ENCODE measurements at places on chromosomes 7 and 10.

DNA sequence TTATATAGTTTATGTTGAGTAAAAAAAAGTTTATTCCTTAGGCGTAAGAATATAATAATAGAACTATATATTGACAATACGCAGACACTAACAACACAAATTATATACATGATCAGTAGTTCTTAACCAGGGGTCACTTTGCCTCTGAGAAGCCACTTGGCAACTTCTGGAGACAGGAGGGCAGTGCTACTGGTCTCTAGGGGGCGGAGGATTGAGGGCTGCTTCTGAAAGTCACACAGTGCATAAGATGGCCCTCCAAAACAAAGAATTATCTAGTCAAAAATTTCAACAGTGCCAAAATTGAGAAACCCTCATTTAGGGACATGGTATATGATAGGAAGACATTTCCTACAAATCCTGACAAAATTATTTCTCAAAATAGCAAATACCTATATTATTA lies 77.1 kb downstream of the THSD7A start:
- no peak for DNase-seq

DNA sequence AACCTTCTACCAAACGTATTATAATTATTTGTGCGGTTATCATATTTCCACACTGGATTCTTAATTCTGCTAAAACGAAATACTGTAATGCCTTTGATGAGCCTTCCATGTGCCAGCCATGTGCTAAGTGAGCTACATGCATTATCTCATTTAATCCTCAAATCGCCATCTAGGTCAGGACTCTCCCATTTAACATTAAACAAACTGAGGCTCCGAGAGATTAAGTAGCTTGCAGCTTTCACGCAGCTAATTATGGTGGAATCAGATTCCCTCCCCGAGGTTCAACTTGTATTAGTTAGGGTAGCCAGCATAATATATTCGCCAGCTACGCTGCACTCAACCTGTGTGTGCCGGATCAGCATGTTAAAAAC lies 798 bp upstream of the TSPAN33 start:
- DNase-seq = no peak

GRCh38 chr10:5557799-5558771 lies 33.3 kb downstream of the CALML3 start:
- DNase-seq = no peak

DNA sequence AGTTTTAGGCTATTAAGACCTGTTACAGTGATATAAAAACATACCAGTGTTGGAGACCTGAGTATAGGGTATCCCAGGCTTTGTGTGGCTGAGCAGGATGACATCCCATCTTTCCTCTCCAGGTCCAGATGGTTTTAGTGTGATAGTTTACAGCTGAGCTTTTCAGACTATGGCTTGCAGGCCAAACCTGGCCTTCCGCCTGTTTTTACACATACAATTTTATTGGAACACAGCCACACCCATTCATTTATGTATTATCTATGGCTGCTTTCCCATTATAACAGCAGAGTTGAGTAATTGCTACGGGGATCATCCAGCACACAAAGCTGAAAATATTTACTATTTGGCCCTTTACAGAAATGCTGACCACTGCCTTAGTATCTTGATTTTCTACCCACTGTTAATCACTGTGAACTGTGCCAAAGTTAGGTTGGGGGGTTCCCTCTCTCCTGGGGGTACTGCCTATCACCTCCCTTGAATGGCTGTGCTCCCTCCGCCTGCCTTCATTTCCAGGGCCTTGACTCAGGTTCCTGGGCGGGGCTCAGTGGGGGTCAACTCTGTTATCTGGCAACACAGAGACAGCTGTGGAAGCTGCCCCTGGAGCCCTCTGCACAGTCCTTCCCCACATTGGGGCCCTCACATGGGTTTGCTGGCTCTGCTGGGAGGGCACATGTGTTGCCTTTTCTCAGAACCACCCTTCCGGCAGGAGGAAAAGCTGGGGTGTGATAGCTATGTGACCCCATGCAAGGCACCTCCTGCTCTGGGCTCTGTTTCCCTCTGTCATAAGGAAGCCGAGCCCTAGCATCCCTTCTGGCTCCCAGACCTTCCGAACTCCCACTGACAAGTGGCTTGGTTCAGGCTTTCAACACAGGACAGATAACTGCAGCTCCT lies 40.3 kb upstream of the SH2D4B start:
- DNase-seq = peak; percentile 40

- no peak for DNase-seq
Observed at GRCh38 chr7:45000093-45001032, at the start of gene CCM2. Gene CCM2, plus strand, starts transcription at chr7:45000201. Its CDS starts 133 bp downstream, at chr7:45000334.

GRCh38 chr10:65993451-65993850 lies 932.4 kb upstream of the LRRTM3 start:
- DNase-seq = no peak

DNA sequence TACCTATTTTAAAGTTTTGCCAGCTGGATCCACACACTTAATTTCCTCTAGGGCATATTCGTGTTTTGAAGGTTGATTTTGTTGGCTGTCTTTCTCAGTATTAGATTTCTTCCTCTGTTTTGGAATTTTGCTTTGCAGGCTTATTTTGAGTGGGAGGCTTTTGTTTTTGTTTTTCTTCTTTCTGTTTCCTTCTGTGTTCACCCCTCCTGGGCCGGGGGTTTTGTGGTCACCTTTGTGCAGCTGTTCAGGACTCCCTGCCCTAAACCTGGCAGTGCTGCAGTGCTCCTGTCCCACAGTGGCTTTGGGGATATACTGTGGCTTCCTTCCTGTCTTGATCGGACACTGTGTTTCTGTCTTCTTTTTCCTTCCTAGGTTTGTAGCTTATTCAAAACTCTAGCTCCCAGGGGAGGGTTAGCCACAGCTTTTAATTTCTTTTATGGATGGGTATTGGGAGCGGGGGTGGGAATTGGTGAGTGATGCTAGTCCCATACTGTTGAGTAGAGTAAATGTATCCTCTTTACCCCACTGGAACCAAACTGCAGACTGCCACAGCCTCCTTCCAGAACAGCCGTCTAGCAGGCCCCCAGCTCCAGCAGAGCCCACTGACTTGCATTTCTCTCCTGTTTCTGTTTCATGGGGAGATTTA lies 228.7 kb upstream of the FZD8 start:
- DNase-seq = no peak

GRCh38 chr7:105980645-105981396 lies 17.8 kb downstream of the CDHR3 start:
- DNase-seq = no peak

DNA sequence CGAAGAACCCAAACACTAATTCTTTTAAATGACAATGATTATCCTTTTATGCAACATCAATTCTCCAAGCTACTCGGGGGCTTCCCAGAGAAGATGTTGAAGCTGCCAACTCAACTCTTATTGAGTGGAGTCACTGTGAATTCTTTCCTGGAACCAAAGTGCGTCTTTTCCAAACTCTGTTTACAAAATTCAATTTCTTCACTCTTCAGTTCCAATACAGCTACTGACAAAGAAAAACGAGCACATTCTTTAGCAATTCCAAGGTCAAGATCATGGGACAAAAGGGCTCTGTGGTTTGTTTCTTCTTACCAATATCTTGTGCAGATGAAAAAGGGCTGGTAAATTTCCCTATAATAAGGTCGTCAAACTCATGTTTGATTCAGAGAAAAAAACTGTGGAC lies 74.2 kb downstream of the FAS start:
- DNase-seq = no peak

DNA sequence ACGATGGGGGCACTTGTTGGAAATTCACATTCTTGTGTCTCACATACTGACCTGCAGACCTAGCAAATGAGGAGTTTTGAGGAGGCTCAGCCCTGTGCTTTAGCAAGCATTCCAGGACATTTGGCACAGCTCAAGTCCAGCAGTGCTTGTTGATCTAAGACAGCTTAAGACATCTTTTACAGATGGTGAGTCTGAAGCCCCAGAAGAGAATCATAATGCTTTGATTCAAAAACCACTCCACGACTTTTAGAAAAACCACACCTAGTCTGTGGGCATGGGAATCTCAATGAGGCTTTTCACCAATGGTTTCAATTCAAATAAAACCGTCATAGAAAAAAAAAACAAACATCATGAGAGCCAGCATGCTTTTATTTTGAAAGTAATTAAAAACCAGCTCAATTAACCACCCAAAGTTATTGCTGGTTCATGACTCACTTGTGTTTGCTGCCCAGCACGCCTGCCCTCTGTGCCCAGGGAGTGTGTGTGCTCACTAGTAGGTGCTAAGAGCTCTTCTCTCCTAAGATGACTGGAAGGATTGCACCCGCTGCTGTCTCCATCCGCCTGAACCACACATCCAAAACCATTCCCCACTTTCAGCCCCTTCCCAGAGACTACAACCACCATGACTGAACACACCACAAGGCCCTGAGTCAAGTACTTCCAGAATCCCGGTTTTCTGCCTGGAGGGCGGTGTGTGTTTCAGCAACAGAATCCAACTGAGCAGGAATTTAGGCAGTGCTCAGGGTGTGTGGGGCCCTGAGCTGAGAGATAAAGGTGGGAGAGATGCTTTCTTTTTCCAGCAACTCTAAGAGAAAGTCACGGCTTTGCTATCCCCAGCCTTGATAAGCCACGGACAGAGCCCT lies 130.2 kb upstream of the ADAM12 start:
- no peak for DNase-seq

DNA sequence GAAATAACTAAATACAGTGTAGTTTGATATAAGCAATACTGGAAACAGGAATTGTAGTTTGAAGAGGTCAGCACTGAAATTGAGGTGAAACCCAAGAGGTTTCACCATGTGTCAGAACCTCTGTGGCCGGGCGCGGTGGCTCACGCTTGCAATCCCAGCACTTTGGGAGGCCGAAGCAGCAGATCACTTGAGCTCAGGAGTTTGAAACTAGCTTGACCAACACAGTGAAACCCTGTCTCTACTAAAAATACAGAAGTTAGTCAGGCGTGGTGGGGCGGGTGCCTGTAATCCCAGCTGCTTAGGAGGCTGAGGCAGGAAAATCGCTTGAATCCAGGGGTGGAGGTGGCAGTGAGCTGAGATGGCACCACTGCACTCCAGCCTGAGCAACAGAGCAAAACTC lies 13.7 kb downstream of the AHCYL2 start:
- no peak for DNase-seq

DNA sequence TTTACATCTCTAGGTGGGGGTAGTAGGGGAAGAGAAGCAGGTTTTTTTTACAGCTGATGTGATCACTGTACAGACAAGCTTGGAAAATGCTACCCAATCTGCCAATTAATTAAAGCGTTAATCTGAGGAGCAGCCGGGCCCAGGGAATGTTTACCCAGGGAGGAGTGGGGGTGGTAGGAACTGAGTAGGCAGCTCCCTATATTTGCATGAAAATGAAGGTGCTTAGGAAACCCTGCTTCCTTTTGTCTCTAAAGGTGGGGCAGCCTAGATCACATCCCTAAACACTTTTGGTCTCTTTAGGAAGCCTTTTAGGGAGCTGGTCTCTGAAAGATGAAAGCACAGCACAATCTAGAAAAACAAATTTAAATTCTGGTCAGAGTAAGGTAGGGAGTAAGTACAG lies 53.0 kb upstream of the NFKB2 start:
- no peak for DNase-seq

DNA sequence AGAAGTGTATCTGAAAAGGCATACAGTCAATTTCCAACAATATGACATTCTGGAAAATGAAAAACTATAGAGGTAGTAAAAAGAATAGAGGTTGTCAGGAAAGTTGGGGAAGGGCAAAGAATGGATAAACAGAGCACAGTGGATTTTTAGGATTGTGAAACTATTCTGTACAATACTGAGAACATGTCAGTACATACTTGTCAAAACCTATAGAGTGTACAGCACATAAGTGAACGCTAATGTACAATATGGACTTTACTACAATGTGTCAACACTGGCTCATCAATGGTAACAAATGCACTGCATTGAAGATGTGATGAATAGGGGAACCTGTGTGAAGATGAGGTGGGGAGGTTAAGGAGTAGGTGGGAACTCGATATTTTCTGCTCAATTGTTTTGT lies 483.0 kb upstream of the PFKP start:
- DNase-seq = no peak

DNA sequence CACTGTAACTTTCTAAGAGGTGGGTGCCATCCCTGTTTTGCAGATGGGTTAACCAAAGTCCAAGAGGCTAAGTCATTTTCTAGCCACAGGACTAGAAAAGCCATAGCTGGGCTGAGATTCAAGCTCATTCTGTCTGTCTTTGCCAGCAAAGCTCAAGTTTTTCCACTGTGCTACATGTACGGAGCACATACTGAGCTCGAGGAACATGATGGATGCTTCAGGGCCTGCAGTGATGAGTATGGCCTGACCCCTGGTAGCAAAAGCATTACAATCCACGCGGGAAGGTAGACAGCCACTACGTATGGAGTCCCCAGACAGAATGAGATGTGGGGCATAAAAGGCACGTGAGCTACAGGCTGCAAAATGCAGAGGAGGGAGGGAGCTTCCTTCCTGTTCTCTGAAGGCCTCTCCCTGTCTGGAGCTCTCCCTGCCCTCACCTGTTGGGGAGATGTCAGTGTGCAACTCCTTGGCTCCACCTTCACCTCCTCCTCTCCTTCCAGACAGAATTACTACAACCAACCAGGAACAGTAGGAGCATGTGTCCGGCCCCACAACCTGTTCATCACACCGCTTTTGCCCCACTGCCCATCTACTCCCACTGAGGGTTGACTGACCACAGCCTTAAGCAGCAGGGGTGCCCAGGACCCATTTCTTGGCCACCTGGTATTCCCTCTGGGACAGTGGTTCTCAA lies 16.4 kb downstream of the ITPRIP start:
- no peak for DNase-seq

DNA sequence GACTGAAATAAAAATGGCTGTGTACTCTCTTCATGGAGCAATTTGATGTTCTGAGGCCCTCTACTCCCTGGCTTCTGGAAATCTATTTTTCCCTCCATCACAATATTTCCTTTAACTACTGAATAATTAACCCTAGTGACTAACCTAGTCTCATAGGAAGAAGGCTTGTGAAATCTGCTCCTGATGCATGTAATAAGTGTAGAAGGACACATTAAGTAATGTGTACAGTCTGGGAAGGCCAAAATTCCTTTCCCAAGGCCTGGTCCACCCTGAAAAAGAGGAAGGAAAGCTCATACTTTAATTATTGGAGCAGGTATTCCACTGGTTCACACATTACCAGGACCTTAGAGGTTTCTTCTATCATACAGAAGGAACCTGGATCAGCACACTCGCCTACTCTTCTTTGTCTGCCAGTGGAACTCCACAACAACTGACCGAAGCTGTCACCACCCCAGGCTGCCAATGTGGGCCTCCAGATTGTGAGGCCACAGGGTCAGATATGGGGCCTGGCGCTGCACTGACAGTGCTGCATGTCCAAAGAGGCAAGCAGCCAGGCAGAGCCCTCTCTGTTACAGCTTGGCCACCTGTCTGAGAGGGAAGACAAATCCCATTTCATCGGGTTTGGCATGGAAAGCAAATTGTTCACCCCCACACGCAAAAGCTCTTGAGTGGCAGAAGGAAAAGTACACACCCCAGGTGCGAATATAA lies 54.4 kb upstream of the FAM133B start:
- no peak for DNase-seq

GRCh38 chr10:118687472-118687871 lies 67.3 kb downstream of the CACUL1 start:
- DNase-seq = no peak

GRCh38 chr10:78664929-78665553 lies 403.7 kb upstream of the ZMIZ1 start:
- DNase-seq = peak; percentile 10
